ENCODE measurements at places on chromosomes 6 and 20.

- DNase-seq = no peak
Observed at GRCh38 chr6:99575544-99576227, 7.2 kb upstream of the CCNC start.

DNA sequence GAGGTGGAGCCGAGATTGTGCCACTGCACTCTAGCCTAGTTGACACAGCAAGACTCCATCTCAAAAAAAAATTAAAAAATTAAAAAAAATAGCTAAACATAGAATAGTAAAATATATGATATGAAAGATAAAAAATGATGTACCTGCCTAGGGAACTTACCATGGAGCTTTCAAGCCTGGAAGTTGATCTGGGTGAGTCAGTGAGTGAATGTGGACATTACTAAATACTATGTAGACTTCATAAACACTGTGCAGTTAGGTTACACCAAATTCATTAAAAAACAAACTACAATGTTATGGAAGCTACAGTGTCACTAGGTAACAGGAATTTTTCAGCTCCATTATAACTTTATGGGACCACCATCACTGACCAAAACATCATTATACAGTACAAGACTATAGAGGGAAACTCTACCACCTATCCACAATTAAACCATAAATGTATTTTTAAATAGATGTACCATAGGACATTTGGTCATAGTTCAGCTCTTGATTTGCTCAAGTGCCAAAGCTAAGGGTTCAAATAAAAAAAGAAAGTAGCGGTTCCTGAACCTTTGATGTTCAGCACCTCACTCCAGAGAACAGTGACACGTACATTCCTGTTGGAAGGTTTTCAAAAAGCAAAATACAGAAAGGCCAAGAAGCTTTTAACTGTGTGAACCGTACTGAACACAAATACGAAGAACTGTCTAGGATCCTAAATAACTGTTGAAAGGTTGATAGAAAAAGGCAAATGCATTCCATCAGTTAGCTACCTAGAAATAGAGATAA is 52.4 kb upstream of the SPDEF start:
- no peak for DNase-seq

DNA sequence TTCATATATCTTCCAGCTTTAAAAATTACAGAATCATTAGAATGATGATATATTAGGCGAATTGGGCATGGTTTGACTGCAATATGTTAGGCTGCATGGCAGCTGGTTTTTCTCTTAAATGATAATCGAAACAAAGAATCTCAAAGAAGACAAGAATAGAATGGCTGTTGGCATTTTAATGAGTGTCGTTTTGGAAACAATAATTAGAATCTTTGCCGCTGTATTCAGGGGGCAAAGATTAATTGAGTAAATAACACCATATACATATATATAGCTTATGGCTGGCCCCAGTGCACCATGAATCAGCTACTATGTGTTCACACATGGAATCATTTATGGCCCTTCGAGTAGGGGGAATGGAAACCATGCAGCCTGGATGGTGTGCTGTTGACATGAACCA is 216.2 kb downstream of the RNF144B start:
- DNase-seq = no peak

- DNase-seq = no peak
Observed at GRCh38 chr20:15834857-15835256, 738.4 kb downstream of the KIF16B start.

DNA sequence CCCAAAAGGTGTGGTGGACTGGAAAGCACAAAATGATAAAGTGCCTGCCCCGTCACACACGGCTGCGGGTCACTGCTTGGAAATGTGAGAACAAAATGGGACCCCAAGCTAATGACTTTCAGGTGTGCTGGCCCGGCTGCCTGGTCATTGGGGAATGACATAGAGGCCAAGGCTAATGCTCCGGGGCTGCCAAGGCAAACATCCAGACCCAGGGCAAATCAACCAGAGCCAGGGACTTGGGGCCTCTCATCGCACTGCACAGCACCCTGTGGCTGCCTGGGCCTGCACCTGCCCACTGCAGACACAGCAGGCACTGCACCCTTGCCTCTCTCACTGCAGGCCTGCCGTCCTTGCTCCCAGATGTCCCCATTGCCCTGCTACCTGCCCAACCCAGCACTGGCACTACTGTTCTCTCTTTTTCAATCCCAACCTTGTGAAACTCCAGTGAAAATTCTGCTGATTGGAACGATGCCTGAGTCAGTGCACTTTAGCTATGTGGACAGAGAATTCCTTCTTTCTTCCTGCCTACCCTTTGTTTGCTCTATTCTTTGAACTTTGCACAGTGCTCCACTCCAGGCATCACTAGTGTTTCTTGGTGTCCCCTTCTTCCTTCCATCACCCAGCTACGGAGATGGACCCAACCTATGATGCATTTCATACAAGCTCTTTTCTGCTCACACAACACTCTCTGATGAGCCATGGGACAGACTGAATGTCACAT is 849.5 kb downstream of the MAFB start:
- DNase-seq = no peak

- DNase-seq = no peak
Observed at GRCh38 chr20:63939061-63939935, 16.9 kb downstream of the UCKL1 start.

DNA sequence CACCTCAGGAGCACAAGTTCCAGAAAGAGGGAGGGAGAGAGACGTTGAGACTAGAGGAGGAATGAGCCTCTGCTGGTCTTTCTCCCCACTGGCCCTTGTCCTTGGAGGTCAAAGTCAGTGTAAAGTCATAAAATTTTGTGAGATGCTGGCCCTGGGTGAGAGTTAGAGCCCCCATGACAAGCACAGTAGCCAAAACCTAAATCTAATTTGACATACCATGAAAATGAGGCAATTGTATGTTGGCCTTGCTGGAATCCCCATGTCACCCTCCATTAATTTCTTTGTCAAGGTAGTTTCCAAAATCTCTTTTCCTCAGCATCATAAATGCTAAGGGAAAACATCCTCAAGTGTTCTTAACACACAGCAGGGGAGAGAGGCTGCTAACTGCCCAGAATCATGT is 17.6 kb upstream of the NEDD9 start:
- DNase-seq = no peak

DNA sequence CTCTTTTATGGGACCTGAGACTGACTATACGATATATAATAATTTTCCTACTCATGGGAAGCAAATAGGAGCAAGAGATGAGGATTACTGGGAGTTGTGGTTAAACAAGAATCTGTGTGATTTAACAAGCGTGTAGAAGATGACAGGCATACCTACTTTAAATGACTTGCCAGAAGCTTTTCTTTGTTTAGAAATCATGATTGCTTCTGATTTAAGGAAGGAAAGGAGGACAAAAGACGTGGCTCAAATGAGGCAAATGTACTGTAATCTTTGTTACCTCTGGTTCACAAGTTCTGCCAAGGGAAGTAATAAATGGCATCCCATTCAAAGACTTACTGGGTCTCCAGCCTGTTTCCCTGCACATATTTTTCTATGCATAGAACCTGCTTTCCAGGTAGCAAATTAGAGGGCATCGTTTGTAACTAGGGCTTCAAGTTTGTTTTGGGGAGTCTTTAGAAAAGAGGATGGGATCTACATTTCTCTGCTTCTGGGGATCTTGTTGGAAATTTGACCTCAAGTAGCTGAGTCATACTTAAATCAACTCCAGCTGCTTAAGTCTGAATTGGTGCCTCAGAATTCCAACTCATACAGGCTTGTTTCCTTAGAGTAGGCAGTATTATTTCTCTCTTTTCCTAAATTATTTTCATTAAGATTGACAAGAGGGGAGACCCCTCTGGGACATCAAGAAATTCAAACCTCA is 2.9 kb upstream of the TRMT11 start:
- no peak for DNase-seq

- DNase-seq = no peak
Observed at GRCh38 chr20:21548390-21549035, 34.6 kb upstream of the NKX2-2 start.

DNA sequence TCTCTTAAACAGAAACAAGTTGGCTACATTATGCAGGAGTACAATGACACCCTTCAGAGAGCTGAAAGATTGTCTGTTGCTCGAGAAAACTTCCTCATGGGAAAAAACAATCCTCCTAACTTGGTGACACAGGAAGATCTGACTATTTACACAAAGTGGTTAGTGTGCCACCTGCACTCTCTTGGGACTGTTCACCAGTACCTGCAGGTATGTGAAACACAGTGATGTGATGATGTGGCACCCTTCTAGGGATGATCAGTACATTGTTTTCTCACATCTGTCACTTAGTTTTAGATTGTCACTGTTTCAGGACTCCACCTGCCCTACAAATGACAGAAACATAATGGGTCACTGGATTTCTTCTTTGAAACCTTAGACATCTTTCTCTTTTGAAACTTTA is 101.8 kb downstream of the CEP57L1 start:
- DNase-seq = no peak

GRCh38 chr20:36808317-36809257 is 35.0 kb upstream of the DSN1 start:
- DNase-seq = peak; percentile 52

DNA sequence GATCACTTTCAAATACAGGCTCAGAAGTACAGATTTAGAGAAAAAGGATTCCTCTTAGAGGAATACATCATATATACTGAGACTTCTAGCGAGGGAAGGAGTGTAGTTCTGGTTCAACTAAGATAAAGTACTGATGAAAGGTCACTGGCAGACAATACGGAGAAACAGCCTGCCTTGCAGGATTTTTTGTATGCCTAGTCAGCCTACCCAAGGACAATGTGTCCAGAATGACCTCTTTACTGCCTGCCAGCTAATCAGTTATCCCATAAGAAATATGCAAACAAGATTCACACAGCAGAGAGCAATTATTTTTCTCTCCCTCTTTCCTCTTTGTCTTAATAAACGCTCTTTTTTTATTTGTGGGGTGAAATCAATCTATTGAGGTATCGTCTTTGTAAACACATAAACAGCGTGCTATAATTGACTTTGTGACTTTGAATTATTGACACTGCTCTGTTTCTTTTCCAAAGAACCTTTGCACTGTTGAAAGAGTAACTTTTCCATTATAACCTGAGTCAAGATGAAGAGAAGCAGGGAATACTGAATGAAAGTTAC is 1.4 kb upstream of the TSPYL4 start:
- DNase-seq = no peak

- no peak for DNase-seq
Observed at GRCh38 chr20:36318166-36318565, 12.0 kb downstream of the DLGAP4 start.

DNA sequence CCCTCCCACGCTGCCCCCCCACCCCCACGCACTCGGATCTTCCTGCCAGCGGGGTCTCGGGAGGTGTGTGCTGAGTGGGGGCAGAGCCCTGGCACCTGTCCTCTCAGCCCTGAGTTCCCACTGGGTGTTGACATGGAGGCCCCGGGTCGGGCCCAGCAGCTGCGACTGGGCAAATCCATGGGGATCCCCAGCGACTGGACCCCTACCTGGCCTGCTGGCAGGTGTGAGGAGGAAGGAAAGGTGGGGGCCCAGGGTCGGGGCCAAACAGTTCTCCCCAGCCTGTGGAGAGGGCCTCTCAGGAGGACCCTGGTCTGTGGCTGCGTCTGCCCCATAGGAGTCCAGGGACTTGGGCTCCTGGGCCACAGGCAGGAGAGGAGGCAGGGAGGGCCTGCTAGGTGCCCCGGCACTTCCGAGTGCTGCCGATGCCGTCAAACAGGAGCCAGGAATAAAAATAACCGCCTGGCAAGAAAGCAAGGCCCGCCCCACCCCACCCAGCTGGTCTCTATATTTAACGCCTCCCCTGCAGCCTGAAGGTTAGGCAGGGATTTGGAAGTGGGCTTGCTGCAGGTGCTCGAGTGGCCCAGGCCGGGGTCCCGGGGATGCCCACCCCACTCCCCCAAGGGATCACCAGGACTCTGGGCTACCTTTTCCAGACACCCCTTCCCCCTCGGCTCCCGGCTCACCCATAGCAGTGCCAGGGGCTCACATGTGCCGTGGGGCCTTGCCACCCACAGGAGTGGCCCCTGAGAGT is 1.4 kb upstream of the EEF1A2 start:
- DNase-seq = no peak

GRCh38 chr6:93447874-93448273 is 28.5 kb upstream of the EPHA7 start:
- DNase-seq = no peak

DNA sequence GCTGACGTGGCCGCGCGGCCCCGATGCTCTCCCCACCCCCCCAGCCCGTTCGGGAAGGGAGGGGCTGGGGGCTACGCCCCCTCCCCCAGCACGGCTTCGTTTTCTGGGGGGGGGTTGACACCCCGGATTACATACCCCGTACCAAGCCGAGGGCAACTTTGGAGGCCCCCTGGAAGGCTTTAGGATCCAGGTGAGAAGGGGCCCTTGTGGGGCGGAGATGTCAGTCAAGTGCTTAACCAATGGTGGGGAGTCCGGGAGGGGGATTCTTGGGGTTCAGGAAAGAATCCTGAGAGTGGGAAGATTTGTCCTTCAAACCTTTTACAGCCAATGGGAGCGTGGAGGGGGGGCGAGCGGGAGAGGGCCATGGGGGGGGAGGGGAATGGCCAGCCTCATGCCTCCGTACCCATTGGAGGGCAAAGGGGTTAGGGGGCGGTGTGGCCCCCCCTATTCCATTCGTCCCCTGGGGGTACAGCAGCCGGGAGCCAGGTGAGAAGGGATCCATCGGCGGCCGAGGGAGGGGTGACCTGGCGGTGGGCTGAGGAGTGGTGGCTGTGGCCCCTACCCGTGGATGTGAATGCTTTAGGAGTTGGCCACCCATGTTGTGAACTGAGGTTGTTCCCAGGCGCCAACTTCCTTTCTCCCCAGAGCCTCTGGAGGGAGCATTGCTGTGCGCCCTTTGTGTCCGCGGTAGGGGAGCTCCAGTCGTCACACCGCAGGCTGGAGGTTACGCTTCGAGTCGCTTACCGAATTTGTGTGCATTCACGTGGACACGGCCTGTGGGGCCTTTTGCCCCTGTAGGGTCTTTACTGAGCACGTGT is 682 bp downstream of the BRD2 start:
- peak; percentile 64 for DNase-seq

- DNase-seq = no peak
Observed at GRCh38 chr6:166192136-166192535, 24.5 kb upstream of the TBXT start.

- DNase-seq = peak; percentile 28
Observed at GRCh38 chr20:35226884-35227681, 593 bp downstream of the MMP24 start.

- DNase-seq = peak; percentile 6
Observed at GRCh38 chr6:52361414-52361944, 472 bp upstream of the PAQR8 start.

- no peak for DNase-seq
Observed at GRCh38 chr6:15387118-15387517, 141.2 kb downstream of the JARID2 start.

GRCh38 chr20:5715071-5715841 is 34.9 kb upstream of the SHLD1 start:
- DNase-seq = no peak

- DNase-seq = no peak
Observed at GRCh38 chr6:72715119-72715518, 93.3 kb downstream of the KCNQ5 start.

DNA sequence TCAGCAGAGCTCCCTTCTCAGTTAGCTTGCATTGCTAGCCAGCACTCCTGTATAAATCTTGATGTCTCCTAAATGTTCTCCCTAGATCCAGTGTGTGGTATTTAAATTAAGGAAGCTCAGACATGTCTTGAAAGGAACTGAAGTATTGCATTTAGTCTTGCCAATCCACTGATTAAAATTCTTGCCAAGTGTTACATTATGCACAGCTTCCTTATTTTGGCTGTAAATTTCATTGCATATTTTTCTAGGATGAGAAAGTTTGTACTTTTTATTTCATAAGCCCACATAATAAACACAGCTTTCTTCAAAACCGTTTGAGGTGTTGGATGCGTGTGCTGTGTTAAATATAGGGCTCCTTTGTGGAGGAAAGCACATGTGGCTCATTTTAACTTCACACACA is 329.8 kb upstream of the FLRT3 start:
- no peak for DNase-seq

- no peak for DNase-seq
Observed at GRCh38 chr20:57470666-57471495, 54.1 kb downstream of the CTCFL start.

Measured in stimulated activated CD8-positive, alpha-beta memory T cell treated with anti-CD3 and anti-CD28 coated beads, Interleukin-4, amount 100 ng/mL, for 24 hours (primary cell).